ENCODE measurements at places on chromosomes 13 and 19.

DNA sequence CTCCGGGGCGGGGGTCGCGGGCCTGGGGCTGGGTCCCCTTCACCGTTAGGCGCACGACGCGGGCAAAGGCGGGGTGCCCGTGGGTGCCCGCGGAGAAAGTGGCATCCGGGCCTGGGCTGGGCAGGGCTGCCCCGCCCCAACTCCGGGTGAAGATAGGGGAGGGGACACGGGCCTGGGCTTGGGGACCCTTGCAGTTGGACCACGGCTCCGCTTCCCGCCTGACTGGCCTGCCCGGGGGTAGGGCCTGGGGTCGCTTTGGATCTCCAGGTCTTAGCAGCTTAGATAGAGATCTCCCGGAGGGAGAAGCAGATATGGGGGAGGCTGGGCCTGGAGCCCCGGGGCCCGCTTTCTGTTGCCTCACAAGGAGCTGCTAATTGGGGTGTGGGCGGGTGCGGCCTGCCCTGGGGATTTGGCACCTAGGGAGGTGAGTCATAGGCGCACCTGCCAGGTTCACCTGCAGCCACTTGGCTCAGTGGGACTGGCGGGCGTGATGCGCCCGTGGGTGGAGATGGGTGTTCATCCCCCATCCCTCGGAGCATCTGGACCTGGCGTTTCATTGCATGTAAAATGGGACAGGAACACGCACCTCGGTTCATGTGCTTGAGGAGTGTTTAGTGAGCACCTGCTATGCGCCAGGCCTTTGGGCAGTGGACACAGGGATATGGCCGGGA is 585 bp downstream of the MAP1S start:
- DNase-seq: peak; percentile 18

GRCh38 chr19:46697204-46697960 is 19.5 kb downstream of the PRKD2 start:
- peak; percentile 24 for DNase-seq

GRCh38 chr13:107712145-107712860 is 503.0 kb downstream of the LIG4 start:
- DNase-seq: no peak

- no peak for DNase-seq
Measured at GRCh38 chr13:105474983-105475610, 1060.4 kb downstream of the EFNB2 start.

- no peak for DNase-seq
Measured at GRCh38 chr13:30071969-30072817, 221.8 kb upstream of the UBL3 start.

DNA sequence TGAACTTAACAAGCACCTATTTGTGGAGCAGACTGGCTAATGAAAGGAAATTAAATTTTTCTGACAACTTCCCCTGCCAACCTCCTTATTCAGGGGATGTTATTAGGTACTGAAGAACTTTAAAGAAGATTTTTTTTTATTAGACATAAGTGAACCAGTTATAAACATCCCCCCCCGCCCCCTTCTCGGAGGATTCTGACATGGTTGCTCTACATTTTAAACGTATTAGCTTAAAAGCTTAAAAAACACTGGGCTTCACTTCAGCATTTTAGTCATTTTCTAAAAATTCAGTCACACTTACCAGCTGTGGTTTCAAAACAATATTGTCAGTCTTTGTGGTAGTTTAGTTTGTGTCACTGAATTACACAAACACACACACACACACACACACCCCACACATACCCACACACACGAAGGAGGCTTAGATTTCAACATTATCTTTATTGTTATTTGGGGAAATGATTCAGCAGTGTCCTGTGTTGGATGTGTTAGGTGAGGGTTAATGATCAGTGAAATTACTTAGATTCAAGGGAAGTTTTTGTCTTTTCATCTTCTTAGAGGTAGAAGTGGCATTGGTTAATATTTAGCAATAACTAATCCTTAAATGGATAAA is 145.7 kb downstream of the PCCA start:
- no peak for DNase-seq

DNA sequence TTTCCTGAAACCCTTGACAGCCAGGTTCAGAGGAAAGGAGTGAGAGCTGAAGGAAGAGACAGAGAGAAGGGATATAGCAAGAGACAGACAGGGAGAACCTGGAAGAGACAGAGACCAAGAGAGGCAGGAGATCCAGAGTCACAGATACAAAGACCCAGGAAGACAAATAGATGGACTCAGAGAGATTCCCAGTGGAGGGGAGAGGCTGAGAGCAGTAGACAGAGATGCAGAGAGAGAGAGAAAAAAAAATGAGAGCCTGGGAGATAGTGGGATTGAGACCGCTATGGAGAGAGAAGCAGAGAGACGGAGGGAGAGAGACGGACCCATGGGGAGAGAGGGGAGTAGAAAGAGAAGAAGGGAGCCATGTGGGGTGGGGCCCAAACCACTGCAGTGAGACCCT is 763 bp downstream of the FXYD7 start:
- no peak for DNase-seq

DNA sequence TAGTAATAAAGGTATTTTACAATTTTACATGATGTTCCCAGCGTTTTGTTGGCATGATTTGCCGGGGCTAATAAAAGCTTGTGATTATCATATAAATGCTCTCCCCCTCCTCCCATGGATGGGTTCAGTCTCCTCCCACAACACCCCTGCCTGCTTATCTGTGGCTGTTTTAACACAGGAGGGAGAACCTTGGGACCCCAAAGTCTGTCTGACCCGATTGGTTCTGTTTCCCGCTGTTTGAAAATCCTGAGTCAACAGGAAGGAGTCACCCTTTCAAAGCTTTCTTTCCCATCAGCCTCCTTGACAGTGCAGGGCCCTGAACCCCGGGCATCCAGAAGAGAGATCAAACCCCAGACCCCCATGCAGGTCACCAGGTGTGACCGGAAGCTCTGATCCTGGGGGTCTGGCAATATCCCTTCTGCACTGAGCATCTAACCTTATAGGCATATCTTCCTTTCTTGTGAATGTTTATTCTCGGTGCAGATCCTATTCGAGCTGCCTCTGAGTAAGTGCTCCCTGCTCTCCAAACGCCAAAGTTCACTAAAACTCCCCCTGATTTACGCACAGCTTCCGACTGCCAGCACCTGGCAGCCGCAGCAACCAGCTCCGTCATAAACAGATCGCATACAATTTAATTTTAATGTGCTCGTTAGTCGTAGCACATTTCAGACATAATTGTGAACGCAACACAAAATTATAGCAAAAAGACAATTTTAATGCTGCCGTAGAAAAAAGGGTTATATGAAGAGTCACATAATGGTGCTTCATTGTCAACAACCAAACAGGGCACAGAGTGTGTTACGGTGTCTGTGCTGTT is 74.8 kb downstream of the TSHZ3 start:
- DNase-seq: no peak

DNA sequence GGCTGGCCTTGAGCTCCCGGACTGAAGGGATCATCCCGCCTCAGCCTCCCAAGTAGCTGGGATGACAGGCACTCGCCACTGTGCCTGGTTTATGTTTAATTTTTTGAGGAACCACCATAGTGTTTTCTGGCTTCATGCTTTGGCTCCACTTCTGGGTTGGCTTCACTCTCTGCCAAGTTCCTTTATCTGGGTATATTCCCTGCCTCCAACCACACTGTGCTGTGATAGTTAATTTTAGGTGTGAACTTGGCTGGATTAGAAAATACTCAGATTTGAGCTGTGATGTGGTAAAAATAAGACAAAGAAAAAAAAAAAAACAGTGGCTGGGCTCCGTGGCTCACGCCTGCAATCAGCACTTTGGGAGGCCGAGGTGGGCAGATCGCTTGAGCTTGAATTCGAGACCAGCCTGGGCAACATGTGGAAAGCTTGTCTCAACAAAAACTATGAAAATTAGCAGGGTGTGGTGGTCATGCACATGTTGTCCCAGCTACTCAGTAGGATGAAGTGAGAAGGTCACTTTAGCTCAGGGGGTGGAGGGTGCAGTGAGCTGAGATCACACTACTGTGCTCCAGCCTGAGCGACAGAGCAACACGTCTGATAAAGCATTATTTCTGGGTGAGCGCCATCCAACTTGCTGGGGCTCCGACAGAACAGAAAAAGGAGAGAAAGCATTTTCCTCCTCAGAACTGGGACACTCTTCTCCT is 7.5 kb upstream of the ILF3 start:
- DNase-seq: no peak

- DNase-seq: no peak
Measured at GRCh38 chr19:38648769-38649304, 1.4 kb downstream of the ACTN4 start.

DNA sequence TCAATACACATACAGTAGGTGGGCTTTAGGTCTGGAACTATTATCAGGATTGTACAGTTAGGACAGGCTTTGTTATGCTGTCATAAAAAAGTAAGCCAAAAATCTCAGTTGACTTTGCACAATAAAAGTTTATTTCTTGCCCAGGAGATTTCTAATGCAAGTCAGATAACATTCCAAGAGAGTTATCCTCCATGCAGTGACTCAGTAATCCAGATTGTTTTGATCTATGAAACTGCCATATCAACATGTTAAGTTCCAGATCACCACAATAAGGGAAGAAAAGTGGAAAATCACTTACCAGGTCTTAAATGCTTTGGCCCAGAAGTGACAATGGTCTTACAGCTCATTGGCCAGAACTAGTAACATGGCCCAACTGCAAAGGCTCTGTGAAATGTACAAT is 636.2 kb upstream of the KLF12 start:
- DNase-seq: no peak

DNA sequence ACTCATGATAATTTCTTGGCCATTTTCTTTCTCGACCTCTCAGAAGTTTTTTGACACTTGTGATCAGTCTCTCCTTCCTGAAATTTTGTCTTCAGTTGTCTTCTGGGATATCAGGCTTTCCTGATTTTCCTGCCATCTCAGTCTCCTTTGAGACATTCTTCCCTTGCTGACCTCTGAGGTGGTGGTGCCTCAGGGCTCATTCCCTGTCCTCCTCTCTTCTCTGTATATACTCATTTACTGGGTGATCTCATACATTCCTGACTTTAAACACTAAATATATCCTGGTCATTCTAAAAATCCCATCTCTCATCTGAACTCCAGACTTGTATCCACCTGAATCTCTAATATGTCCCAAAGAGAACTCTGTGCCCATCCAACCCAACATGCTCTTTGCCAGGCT is 31.3 kb upstream of the STARD13 start:
- DNase-seq: no peak

DNA sequence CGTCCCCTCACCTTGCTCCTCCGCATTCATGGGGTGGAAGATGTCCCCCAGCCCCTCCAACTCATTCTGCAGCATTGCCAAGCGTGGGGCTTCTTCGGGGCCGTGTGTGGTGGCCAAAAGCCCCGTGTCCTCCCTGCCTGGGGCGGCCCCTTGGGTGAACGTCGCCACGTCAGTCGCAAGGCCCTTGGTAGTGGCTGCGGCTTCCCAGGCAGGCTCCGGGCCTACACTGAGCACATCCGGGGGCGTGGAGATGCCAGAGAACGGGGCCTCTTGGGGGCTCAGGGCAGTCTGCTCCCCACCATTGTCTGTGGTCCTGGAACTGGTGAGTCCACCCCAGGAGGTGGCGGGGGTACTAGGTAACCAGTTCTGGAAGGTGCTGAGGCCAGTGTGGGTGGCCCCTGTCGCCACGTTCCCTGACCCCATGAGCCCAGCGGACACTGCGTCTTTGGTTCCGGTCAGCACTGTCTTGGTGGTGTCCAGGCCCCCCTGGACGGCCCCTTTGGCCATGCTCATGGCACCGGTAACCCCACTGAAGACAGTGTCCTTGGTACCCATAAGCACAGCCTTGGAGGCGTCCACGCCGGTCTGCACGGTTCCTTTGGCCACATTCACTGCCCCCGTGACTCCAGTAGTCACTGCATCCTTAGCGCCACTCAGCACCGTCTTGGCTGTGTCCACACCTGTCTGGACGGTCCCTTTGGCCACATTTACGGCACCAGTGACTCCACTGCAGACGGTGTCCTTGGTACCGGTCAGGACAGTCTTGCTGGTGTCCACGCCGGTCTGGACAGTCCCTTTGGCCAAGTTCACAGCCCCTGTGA is 7.6 kb downstream of the PLIN4 start:
- no peak for DNase-seq

GRCh38 chr19:33032218-33032781 is 32.4 kb downstream of the RHPN2 start:
- DNase-seq: no peak

Data from activated CD4-positive, alpha-beta T cell treated with anti-CD3 and anti-CD28 coated beads, Interleukin-2, Interleukin-6, amounts not matched to agents 100 ng/mL and 50 ng/mL, durations not matched to agents 16 hours and 8 hours (primary cell).